ENCODE measurements at places on chromosomes 4 and X.
A peak's percentile ranks its signal among the peaks of the same experiment; 100 is the strongest.

DNA sequence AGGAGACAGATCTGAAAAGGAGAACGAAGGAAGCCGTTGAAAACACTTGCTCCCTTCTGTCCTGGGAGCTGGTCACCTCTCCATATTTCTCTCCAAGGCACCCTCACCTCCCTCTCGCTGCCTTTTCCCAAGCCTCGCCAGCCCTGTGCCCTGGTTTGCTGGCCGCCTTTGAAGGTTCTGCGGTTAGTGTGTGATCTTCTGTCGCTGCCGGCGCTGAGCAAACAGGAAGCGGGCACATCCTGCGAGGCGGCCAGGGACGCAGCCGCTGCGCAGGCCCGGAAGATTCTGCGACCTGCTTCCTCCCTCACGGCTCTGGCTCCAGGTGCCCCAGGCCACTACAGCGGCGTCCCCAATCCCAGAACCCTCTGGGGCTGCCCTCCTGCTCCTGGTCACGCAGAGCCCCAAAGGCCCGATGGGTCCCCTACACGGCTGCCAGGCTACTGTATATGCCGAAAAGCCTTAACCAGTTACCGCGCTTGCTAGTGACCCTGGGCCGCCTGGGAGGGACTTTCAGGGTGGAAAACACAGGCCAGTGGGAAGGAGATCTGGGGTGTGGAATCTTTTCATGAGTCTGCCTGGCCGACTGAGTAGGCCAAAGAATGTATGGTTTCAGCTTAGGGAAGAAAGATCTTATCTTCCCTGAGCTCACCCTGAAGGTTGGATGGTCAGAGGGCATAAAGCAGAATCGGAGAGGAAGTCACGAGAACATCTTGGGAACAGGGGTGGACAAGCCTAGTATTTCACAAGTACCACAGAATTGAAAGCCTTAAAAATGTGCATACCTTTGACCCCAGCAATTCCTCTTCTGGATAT lies 2.3 kb upstream of the SASH3 start:
- DNase-seq, result peak; percentile 62

DNA sequence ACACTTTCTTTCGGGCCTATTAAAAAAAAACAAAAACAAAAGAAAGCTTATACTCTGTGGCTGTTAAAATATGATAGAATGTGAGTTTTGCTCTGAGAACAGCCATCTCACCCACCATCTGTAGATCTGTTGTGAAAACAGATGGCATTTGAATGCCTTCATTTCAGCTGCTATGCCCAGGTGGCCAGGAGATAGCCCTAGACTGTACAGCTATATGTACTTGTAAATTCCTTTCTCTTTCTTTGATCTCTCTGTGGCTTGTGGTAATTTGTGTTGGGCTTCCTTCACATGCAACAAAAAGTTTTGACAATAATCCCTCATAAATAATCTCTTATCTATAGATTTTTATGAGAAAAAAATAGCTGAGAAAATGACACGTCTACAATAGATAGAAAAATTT lies 38.1 kb downstream of the PNPLA4 start:
- DNase-seq, result no peak

DNA sequence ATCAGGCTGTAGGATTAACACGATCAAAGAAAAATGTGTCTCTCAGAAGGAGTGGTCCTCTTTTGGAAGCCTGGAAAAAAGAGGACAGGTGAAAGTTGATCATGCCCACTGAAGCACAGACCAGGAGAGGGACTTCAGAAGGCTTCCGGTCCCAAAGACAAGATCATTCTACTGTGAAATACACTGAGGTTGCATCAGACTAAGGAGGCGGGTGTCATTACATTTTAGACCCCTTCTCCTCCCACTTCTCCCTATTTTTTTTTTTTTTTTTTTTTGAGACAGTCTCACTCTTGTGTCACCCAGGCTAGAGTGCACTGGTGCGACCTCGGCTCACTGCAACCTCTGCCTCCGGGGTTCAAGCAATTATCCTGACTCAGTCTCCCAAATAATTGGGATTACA lies 67.5 kb downstream of the RBM47 start:
- no peak for DNase-seq

- no peak for DNase-seq
Observed at GRCh38 chr4:138573246-138573645, 331.1 kb upstream of the SLC7A11 start.

- DNase-seq, result peak; percentile 41
Observed at GRCh38 chr4:183437452-183437851, 7.0 kb upstream of the CDKN2AIP start.

DNA sequence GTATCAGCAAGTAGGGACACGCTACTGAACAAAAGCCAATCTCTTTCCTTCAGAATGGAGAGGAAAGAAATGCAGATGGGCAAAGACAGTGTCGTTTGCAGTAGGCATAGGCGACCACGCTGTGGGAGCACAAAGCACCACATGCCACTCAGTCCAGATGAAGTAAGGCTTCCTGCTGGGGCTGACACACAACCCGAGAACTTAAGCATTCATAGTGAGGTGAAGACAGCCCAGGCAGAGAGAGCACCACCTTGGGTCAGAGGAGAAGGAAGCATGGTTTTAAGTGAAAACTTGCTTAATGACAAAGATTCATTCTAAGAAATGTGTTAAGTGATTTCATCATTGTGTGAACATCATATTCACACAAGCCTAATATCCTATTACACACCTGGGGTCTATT lies 238.8 kb downstream of the MGST2 start:
- no peak for DNase-seq

GRCh38 chr4:140705625-140706275 lies 50.4 kb downstream of the TBC1D9 start:
- DNase-seq, result no peak

DNA sequence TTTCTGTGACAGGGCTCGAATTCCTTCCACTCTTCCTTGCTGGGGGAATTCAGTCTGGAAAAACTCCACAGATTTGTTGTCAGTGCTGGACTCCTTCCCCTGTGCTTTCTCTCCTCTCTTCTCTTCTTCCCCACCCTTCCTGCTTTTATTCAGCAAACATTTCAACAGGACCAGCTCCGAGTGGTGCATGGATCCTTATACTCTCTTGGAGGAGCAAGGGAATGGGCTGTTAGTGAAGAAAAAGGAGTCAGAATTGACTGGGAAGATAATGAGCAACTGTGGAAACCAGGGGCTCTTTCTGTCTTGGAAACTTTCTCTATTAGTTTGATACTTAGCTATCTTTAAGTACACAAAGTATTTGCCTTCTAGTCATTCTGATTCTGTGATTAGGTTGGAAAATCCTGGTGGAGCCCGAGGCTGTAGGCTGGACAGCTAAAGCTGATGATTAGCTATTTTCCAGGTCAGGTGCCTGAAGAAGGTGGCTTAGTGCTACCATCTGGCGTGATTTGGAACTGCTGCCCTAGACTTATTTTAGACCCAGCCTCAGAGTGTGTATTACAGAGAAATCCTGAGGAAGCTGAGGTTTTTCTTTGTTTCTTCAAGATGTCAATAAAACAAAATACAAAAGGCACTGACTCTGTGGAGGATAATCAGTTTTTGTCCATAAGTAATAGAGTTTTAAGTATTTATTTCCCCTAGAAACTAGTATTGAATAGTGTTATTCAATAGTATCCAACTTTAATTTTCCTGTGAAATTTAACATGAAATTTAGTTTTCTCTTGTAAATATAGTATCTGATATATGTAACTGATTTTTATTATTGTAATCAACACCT lies 38.4 kb downstream of the NAP1L5 start:
- peak; percentile 64 for DNase-seq

DNA sequence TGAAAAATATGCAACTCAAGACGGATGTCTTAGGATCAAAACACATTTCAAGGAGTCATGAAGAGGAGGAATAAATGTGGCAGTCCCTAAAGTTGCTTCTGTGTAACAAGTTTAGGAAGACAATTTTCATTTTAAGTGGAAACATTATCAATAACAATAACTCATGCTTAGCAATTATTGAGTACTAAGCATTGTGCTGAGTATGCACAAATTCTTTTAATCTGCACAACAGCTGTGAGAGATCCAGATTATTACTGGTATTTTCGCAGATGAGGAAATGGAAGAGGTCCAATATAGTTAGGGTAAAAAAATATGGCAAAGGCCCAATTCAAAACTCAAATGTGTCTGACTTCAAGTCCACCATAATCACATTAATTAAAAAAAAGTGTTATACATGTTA lies 2.9 kb upstream of the TEX13B start:
- DNase-seq, result no peak

- DNase-seq, result no peak
Observed at GRCh38 chr4:159608436-159608835, 505.6 kb downstream of the RAPGEF2 start.

DNA sequence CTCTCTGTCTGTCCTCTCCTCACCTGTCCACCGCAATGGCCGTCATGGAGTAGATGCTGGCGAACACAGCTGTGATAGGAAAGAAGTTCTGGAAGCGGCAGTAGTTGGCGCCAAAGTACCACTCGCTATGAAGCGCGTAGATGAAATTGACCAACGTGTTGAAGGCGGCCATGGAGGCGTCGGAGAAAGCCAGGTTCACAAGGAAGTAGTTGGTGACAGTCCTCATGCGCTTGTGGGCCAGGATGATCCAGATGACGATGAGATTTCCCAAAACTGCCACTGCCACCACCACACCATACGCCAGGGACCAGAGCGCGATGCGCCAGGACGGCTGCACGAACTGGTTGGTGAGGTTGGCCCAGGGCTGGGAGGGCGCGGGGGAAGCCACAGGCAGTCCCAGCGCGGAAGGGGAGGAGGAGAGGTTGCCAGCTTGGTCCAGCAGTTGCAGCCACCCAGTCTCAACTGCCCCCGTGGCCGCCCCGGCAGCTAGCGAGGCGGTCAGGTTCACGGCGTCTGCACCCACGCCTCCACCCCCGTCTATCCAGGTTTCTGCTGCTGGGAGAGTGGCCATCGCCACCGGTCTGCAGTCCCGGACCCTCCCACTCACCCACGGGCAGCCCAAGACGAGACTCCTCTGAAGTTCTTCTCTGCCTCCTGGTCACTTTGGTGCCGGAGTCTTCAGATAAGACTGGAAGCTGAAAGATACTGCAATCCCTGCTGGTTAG lies 518 bp downstream of the TACR3 start:
- no peak for DNase-seq

- no peak for DNase-seq
Observed at GRCh38 chr4:80646061-80646460, 310.5 kb downstream of the CFAP299 start.

- no peak for DNase-seq
Observed at GRCh38 chr4:91984466-91984865, 319.3 kb upstream of the GRID2 start.

DNA sequence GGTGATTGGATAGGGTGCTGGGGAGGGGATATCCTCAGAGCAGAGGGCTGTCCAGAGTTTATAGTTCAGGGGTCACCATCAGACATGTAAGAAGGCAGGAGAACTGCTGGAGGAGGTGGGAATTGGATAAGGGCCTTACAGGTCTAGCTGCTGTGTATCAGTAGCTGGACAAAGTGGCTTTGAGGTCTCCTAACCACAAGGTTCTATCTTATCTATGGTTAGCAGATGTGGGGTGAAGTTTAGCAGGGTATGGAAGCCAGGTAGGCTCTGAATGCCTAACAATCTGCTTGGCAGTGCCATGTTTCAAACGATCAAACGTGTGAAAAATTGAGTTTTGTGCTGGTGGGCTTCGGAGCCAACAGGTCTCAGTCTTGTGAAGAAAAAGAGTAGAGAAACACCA lies 32.1 kb upstream of the MAGEA8 start:
- no peak for DNase-seq

GRCh38 chr4:22962295-22962694 lies 269.6 kb downstream of the GBA3 start:
- DNase-seq, result peak; percentile 72

GRCh38 chrX:23493941-23494374 lies 159.3 kb downstream of the PTCHD1 start:
- DNase-seq, result peak; percentile 46

- no peak for DNase-seq
Observed at GRCh38 chr4:37769391-37769989, 57.0 kb upstream of the PGM2 start.

DNA sequence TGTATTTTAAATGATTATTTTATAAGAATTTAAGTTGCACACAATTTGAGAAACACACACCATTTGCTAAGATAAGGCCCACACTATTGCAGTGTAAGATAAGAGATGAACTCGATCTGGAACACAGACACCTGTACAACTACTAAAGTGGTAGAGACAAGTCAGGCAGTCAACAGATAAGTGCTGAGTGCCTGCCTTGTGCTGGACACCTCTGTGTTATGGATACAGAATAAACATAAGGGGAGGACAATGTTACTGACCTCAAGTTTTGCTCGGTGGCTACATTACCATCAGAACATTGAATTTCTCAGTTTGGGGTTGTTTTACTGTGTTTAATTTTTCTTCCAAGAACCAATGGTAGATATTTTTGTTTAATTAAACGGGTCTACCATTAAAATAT lies 74.1 kb downstream of the RASGEF1B start:
- DNase-seq, result no peak

DNA sequence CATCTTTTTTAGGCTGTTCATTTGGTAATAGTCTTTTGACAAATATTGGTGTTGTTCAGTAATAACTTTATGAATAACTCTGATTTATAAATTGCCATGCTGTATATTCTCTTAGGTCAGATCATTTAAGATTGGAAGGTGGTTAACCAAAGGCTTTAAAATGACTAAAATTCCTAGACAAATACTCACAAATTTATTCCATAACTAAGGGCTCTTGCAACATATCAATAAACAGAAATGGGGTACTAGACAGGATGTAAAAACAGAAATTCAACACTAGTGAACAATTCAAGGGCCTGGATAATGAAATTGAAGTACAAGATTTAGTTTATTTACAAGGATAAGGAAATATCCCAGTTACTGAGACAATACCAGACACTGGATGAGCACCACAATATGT lies 328.6 kb downstream of the PCDH19 start:
- no peak for DNase-seq

GRCh38 chrX:129781680-129782495 lies 2.1 kb downstream of the SASH3 start:
- DNase-seq, result no peak
